Activated CD4-positive, alpha-beta T cell treated with anti-CD3 and anti-CD28 coated beads, Interleukin-2, amount 10 ng/mL, durations not matched to agents 7 days and 5 days (primary cell): ENCODE measurements at places on chromosomes 6 and 20. TPM values are rescaled to one million over a fixed set of nuclear protein-coding genes. Genes with fewer than 3 reads are reported as not detected.

The BHLHE23 gene
- not detected for total RNA-seq

GRCh38 chr6:140271759-140272377, 897.4 kb upstream of the CITED2 start:
- no peak for DNase-seq

- no peak for DNase-seq
Measured at GRCh38 chr6:68649669-68650068, 14.6 kb downstream of the ADGRB3 start.

- no peak for DNase-seq
Measured at GRCh38 chr20:62698231-62698630, 10.4 kb upstream of the NTSR1 start.

DNA sequence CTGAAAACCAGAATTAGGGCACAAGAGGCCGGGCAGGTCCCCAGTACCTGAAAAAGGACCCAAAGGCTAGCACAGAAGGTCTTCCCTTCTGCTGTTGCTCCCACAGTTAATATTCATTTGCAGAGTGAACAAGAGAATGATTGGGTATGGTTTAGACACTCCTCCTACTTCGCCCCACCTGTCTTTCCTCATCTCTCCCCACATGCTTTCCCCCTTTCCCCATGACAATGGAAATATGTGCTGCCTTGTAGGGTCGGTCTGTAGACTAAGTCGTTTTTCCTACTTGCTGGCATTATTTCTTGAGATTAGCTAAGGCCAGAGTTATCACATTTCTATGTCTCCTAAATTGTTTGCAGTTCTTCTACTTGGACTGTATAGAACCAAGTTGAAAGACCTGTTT, 181.9 kb downstream of the PDE7B start:
- DNase-seq: no peak
